SK-N-SH (cell line): ENCODE measurements at places on chromosomes 12 and 14. TPM values are rescaled to one million over a fixed set of nuclear protein-coding genes. Genes with fewer than 3 reads are reported as not detected.

DNA sequence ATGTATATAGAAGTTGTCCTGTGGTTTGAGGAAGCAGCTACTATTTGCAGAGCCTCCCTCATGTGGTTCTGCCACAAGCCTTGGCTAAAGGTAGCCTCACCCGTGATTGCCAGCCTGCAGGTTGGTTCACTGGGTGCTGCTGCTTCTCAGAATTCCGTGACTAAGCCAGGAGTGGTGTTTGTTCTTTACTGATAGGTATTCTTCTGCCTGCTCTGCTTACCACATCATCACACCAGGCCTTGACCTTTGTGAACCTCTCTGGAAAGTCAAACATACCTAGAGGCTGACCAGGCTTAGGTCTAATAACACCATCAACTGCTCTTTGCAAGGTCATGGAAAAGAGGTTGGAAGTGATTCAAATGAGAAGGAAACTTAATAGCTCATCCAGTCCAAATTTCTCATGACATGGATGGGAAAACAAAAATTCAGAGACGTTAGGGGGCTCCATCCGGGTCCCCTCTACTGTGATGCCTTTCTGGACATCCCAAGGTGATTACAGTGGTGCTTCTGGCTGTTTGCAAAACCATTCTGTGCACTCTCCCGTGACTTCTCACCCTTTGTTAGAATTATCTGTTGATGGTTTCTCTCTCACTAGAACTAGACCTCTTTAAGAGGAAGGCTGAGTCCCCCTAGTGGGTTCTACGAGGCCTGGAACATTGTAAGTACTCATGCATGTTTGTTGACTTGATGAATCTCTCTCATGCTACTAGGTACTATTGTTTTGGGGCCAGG, 8.5 kb upstream of the SOCS2 start:
- H3K27ac ChIP-seq = no peak overlapping the region
- no peaks in the 10 kb centered on the region for H3K27me3 ChIP-seq
- DNase-seq = no peak
- H3K4me1 ChIP-seq = no peaks in the 10 kb centered on the region

CLEC2B gene
- polyA plus RNA-seq = not detected in 2 replicates

SLC6A13 gene
- 0.05 and 0.11 TPM in 2 replicates for polyA plus RNA-seq

DNA sequence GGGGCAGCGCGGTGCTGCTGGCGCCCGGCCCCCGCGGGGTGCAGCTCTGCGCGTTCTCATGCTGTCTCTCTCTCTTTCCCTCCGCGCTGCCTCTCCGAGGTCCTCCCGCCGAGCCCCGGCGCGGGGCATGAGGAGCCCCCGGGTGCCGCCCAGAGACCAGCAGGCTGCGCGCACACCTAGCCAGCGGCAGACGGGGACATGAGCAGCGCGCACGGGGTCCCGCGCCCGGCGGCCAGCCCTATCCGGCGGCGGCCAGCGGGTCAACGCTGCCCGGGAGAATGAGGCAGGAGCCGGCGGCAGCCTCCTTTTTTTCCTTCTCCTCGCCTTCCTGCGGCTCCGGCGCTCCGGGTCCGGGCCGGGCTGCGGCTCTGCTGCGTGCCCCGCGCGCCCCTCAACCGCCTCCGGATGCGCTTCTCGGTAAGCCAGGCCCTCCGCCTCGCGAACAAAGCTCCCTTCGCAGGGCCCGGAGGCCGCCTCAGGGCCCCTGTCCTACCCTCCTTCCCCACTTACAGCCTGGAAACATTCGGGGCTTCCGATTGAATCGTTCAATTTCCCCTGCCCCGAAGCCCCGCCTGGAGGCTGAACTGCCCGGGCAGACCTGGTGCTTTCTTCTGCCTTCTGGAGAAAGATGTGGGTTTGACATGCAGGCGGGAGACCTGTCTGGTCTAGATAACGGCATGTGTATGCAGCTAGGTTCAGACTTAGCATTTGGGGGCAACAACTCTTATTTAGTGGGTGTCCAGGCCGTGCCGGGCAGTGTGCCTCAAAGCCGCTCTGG, at the start of gene TUNAR:
Gene TUNAR (plus strand): TSS at position 72 of the 778 bp plus-strand sequence.
- peaks cover 5% of the 10 kb centered on the region for H3K27me3 ChIP-seq
- no peak within 1 kb of the TSS for H3K27ac ChIP-seq
- H3K4me3 ChIP-seq = peak within 1 kb of the TSS; percentile 41
- peak; percentile 79 for DNase-seq
- H3K4me1 ChIP-seq = no peaks in the 10 kb centered on the region
- no peaks in the 10 kb centered on the region for H3K36me3 ChIP-seq

REC8 gene
- 13.1 and 23.2 TPM in 2 replicates for polyA plus RNA-seq

GRCh38 chr12:100858656-100859055, 64.1 kb downstream of the ANO4 start:
- H3K4me1 ChIP-seq = 0 out of 2 replicates have a peak, but pooled peaks cover 5% of the 10 kb centered on the region
- no peaks in the 10 kb centered on the region for H3K36me3 ChIP-seq
- DNase-seq = no peak
- H3K4me3 ChIP-seq = no peak overlapping the region

DNA sequence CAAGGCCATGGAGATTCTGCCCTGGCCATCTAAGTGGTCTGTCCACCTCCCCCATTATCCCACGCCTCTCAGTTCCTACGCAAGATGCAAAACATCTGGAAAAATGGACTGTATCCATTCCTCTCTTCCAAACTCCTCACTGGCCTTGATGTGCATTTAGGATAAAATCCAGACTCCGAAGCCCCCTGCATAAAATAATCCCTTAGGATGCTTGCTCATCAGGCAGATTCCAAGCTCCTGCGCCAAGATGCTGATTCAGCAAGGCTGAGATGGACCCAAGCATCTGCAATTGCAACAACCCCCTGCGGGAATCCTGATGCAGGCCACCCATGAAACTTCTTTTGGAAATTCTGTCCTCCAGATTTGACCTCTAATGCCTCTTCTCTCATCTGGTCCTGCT, 81.6 kb downstream of the SPRING1 start:
- H3K27me3 ChIP-seq = no peaks in the 10 kb centered on the region
- H3K4me3 ChIP-seq = no peak overlapping the region
- H3K27ac ChIP-seq = no peak overlapping the region
- no peak for DNase-seq
- no peaks in the 10 kb centered on the region for H3K36me3 ChIP-seq
- H3K4me1 ChIP-seq = no peaks in the 10 kb centered on the region; the same call in 1 of the 2 replicates

DNA sequence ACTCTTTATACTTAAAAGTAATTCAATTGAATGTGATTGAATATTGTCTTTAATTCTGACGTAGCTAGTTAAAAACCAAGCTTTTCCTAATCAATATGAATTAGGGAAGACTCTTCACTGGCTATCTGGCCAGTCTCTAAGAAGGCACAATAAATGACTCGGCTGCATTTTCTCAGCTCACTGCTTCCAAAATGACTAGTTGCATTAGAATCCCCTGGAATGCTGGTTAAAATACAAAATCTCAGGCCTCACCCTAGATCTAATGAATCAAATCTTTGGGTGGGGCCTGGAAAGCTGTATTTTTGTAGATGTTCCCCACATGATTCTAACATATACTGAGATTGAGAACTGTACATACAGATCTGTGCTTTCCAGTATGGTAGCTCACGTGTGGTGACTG, 242.1 kb downstream of the CHST11 start:
- no peak for DNase-seq
- peak overlapping the region; percentile 5; the same call in 1 of the 2 replicates for H3K27ac ChIP-seq
- H3K36me3 ChIP-seq = no peaks in the 10 kb centered on the region
- H3K4me1 ChIP-seq = 0 out of 2 replicates have a peak, but pooled peaks cover 12% of the 10 kb centered on the region
- H3K27me3 ChIP-seq = no peaks in the 10 kb centered on the region
- no peak overlapping the region for H3K4me3 ChIP-seq

DNA sequence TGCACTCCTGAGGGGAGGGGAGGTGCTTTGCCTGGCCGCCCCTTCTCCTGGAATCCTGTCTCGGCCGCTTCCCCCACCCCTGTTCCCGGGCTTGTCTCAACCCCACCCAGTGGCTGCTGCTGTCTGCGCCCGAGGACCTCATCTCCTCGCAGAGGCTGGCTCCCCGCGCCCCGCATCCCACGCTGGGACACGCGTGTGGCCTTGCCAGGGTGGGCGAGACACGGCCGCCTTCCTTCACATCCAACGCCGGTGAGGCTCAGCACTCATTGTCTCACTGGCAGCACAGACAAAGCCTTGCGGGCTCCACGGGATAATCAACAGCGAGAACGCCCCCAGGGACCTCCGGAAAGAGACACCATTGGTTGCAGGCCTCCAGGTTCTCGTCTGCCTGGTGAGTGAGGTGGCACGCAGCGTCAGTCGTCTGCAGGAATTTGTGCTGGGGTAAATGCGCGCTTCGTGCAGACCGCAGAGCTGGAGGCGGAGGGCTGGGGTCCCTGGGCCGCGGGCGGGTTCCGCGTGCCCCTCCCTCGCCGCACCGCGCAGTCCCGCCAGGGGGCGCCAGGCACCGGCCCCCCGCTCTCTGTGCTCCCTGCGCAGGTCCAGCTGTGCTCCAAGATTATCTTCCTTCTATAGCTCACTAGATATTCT, 26.8 kb downstream of the CCDC177 start:
- no peaks in the 10 kb centered on the region for H3K4me1 ChIP-seq
- no peaks in the 10 kb centered on the region; the same call in 1 of the 2 replicates for H3K27me3 ChIP-seq
- DNase-seq = peak; percentile 87
- no peak overlapping the region for H3K27ac ChIP-seq
- no peak overlapping the region for H3K4me3 ChIP-seq
- H3K36me3 ChIP-seq = no peaks in the 10 kb centered on the region

GRCh38 chr12:93654421-93654820, 22.8 kb upstream of the CRADD start:
- H3K27ac ChIP-seq = no peak overlapping the region
- H3K36me3 ChIP-seq = no peaks in the 10 kb centered on the region
- no peak for DNase-seq

WIF1 gene
- polyA plus RNA-seq = not detected in 2 replicates

DNA sequence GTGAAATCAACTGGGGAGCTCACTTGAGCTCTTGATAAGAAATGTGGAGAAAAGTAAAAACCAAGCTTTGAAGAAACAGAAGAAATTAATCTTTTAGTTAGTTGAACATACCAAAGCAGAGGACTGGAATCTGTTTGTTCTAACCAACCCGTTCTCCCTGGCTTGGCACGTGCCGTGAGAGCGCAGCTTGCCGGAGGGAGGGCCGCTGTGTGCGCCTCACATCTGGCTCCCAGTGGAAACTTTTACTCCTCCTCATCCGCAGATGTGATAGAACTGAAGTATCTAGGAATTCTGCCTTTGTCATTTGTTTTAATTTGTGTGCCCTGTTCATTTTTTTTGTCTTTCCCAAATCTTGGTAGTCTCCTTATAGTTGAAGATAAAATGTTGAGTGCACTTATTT, 64.9 kb downstream of the DDX51 start:
- no peak overlapping the region for H3K4me3 ChIP-seq
- no peak for DNase-seq
- peaks cover 31% of the 10 kb centered on the region for H3K36me3 ChIP-seq
- H3K27ac ChIP-seq = no peak overlapping the region
- no peaks in the 10 kb centered on the region for H3K27me3 ChIP-seq

GALNT9 gene
- not detected in 2 replicates for polyA plus RNA-seq

DNA sequence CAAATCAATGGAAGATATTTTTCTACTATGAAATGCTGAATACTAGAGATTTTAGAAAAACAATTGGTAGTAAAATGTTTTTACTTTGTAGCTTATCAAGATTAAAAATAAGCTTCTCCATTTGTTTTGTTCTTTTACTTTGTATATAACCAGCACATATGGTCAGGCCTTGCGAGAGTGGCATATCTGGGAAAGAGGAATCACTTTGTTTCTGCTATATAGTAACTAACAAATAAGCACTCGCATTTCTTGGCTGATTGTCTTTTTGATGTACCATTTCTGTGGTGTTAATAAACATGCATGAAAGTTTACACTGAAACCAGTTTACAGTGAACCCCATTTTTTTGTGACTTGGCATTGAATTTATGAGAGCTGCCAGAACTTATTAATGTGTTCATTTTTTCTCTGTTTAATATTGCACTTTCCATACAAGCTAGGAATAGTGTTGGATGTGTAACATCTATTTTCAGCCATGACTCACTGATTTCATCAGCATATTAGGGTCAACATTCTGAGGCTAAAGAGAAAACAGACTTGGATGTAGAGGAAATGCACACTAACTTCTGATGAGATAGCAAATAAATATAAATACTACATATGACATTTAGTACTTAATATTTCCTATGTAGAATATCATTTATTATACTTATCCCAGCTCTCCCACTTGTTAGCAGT, 635.5 kb downstream of the KCNH5 start:
- DNase-seq = no peak
- no peaks in the 10 kb centered on the region; the same call in 1 of the 2 replicates for H3K27me3 ChIP-seq

DNA sequence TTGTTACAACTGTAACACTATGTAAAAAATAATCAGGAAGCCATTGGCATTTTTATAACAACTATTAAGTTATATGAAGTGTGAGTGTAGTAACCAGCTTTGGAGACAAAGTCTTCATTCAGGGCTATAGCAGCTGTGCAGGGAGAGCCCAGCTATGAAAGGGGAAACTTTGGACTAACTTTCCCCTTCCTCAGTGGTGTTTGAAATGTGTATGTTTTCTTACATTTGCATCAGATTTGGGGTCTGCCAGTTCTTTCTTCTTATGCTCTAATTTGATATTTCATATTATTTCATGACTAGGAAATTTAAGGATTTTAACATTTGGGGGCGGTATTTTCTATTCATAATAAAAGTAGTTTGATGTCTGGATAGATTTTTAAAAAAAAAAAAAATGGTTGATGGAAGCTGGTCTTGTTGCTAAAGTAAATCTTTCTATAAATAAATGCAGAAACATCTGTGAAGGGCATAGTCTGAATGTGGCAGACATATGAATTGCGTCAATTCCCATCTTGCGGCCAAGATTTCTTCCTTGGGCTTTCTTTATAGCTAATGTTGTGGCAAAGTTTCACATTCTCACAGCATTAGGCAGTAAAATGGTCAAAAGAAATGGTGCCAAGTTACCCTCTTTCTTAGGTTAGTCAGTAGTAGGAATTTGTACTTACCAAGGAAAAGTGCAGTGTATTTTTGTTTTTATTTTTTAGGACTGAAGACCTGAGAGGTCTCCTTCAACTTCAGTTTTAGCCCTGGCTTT, 35.6 kb downstream of the RASSF8 start:
- DNase-seq = no peak
- H3K4me1 ChIP-seq = peaks cover 10% of the 10 kb centered on the region
- no peak overlapping the region for H3K4me3 ChIP-seq
- peak overlapping the region; percentile 76 for H3K27ac ChIP-seq

GRCh38 chr12:13144266-13144828, 40.9 kb upstream of the GSG1 start:
- H3K4me1 ChIP-seq = no peaks in the 10 kb centered on the region
- H3K4me3 ChIP-seq = no peak overlapping the region
- DNase-seq = no peak
- H3K36me3 ChIP-seq = no peaks in the 10 kb centered on the region

GRCh38 chr14:63852271-63852816, 460 bp upstream of the SYNE2 start:
- H3K4me1 ChIP-seq = peaks cover 22% of the 10 kb centered on the region
- DNase-seq = peak; percentile 39
- peak overlapping the region; percentile 83 for H3K4me3 ChIP-seq
- peak overlapping the region; percentile 12 for H3K27ac ChIP-seq

- H3K36me3 ChIP-seq = no peaks in the 10 kb centered on the region
- peaks cover 11% of the 10 kb centered on the region for H3K4me1 ChIP-seq
- H3K27me3 ChIP-seq = no peaks in the 10 kb centered on the region
Measured at GRCh38 chr14:93994919-93995682, 2.0 kb upstream of the CCDC197 start.

GRCh38 chr12:19437996-19438395, 1.3 kb upstream of the AEBP2 start:
- no peak overlapping the region for H3K4me3 ChIP-seq
- no peak for DNase-seq
- no peaks in the 10 kb centered on the region for H3K27me3 ChIP-seq
- H3K27ac ChIP-seq = no peak overlapping the region
